ENCODE measurements at places on chromosomes 7 and 10. TPM values are rescaled to one million over a fixed set of nuclear protein-coding genes. Genes with fewer than 3 reads are reported as not detected.

DNA sequence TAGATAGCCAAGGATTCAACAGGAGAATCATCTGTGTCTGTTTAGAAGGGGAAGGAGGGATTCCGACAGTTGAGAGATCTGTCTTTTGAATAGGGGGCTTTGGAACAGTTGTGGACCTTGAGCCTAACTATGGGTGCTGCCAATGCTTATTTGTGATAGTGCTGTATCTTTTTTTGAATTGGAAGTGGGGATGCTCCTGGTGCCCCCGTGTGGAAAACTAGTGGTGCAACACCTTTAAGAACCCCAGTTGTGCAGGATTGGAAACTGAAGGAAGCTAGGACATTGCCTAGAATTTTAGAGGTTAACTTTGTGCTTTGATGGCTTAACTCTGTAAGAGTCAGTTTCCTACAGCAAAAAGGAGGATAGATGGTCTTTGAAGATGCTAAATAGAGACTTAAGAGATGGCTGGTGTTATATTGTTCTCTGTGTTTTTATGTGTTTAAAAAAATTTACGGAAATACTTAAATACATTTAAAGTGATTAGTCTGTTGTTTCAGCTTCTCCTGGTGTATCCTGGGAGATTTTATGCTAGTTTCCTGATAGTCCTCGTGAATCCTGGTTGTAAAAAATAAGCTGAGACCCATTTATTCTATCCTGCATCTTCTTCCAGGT is 69.3 kb downstream of the AP3M1 start:
- DNase-seq, result no peak

Gene OIT3
- total RNA-seq, result 0.23 TPM

Gene VPS26A
- 47.4 TPM for total RNA-seq

Gene KDM7A
- 19.5 TPM for total RNA-seq

Gene NANOS1
- 1.9 TPM for total RNA-seq

GRCh38 chr10:80759693-80760092 is 222.0 kb downstream of the SH2D4B start:
- DNase-seq, result no peak

GRCh38 chr7:114533131-114533530 is 118.5 kb downstream of the FOXP2 start:
- no peak for DNase-seq
